Stimulated activated CD4-positive, alpha-beta T cell treated with anti-CD3 and anti-CD28 coated beads, Interleukin-1b, Interleukin-23, amount 100 ng/mL, for 4 hours (primary cell): ENCODE measurements at places on chromosomes 13 and 19.

GRCh38 chr13:64429691-64430090, 2800.4 kb downstream of the PCDH9 start:
- no peak for DNase-seq

- no peak for DNase-seq
Measured at GRCh38 chr13:92547266-92547665, 679.3 kb upstream of the GPC6 start.

DNA sequence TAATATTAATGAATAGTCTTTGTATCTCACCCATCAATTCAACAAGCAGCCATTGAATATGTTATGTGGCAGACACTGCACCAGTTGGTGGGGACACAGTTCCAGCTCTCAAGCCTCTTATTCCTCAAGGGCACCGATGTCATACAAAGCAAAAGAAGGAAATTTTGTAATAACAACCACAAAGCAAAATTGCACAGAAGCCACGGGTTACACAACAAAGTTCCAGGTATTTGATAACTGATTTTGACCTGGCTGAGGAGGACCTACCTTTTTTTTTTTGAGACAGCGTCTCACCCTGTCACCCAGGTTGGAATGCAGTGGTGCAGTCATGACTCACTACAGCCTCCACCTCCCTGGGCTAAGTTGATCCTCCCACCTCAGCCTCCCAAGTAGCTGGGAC, 266.7 kb downstream of the FOXO1 start:
- DNase-seq: no peak

- no peak for DNase-seq
Measured at GRCh38 chr13:93942016-93942415, 537.5 kb downstream of the DCT start.

DNA sequence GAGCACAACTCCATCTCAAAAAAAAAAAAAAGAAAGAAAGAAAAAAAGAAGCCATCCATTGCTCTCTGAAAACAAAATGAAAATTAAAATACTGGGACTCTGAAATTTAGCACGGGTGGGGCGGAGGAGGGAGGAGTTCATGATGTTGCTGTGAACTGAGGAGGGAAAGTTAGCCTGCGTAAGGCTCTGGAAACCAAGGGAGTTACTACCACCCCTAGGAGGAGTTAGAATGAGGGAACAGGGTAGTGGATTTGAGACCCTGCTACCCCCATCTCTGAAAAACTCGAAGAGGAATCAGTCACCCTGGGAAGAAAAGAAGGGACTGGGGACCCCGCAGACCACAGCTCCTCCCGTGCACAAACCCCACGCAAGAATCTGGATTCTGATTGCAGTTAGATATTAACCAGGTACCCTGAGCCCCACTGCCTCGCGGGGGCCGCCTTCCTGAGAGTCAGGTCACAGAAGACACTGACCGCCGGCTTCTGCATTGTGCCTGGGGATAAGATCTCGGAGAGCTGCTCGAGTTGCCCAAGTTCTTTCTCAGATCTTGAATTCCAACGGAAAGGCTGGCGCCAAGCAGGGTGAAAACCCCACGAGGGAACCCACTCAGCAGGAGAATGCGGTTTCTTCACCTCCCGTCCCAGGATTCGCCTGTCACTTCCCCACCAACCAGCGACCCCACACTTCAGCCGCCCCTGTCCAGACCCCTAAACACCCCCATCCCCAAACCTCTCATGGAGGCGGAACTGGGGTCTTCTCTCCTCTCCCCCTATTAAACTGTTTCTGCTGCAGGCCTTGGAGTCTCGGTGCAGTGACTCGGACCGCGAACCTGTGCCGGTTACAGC, 870 bp downstream of the ZNF442 start:
- DNase-seq: peak; percentile 2

DNA sequence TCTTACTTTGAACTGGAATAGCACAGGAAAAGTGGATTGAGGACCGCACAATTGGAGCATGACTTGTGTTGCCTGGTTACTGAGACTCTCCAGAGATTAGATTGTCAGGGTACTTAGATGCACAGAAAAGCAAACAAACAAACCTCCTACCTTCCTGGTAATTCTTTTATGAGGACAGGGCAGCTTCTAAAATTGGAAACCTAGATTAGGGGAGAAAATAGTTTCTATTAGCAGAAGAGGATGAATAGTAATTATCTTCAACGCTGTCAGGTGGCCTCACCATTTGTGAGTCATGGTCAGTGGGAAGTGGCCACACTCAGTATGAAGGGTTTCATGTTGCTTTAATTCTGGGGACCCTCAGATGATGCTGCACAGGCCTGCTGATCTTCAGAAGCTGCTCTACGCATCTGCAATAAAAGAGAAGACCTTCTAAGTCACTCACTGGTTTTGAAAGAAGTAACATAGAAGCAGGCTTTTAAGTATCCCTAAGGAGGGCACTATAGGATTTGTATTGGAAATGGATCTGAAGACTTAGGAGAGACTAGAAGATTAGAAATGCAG, 106.8 kb downstream of the LACC1 start:
- DNase-seq: no peak

- no peak for DNase-seq
Measured at GRCh38 chr13:91773591-91774227, 375.3 kb downstream of the GPC5 start.

DNA sequence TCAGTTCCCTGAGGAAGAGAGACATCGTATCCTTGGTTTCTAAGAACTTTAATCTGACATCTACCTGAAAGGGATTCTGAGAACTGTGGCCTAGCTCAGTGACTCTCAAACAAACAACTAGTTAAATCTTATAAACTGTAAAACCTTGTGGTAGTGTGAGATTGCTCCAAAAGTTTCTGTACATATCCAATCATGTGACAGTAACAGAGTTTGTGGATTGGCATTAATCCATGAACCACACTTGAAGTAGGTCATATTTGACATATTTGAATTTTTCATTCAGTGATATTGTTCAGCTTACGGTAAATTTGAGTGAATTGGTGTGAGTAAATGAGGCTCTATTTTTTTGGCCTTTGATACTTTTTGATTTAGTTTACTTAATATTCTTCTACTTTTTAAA, 15.0 kb downstream of the TDRD3 start:
- DNase-seq: no peak

GRCh38 chr19:54558339-54558738, 15.3 kb upstream of the LILRA2 start:
- no peak for DNase-seq

- DNase-seq: no peak
Measured at GRCh38 chr13:44224450-44225149, 149.0 kb upstream of the SERP2 start.

GRCh38 chr19:33609353-33609752, 12.4 kb upstream of the CHST8 start:
- no peak for DNase-seq

GRCh38 chr13:32528358-32528757, 10.2 kb downstream of the N4BP2L2 start:
- no peak for DNase-seq

DNA sequence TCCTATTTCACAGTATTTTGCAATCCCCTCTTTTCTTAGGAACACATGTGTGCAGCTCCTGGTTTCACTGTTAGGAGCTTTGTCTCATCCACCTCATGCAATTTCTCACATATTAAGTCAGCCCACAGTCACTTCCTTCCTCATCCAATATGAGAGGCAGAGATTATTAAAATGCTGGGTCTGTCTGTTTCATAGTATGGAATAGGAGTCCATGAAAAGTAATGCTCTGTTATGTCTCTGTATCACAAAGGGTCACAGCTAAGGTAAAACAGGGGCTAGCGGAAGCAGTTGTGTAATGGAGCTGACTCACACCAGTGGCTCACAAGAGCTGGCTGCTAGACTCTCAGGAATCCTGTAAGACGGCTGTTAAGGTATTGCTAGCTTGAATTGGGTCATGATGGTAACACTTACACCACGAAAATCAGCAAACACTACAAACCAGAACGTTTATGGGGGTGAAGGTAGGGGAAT, 216.5 kb downstream of the EFNB2 start:
- DNase-seq: no peak

DNA sequence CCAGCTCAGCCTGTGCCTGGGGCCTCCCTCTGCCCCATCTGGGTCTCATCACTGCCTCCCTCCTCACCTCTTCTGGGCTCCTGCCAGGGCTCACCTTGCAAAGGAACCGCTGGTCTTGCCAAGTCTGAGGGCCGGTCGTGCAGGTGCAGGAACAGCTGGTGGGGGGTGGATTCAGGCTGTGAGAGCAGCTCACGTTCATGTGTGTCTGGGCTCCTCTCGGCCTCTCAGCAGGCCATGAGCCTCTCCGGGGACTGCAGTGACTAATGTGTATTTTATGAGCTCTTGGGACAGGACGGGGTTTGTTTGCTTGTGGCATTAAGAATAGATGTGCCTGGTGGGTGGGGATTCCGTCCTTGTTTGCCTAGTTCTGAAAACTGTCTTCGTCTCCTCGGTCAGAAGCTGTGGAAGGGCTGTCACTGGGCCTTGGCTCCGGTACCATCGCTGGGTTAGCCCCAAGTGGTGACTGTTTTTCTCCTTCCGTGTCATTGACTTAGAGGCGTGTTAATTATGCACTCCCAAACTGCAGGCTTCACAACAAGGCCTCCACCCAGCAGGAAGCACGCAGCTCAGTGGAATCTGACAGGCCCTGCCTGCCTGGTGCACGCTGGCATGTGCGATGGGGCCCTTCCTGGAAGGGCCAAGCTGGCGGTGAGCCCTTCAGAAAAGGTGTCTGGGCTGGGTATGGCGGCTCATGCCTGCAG, 77.6 kb downstream of the KDM4B start:
- DNase-seq: no peak

- DNase-seq: no peak
Measured at GRCh38 chr19:51772977-51773376, 12.0 kb downstream of the FPR2 start.

DNA sequence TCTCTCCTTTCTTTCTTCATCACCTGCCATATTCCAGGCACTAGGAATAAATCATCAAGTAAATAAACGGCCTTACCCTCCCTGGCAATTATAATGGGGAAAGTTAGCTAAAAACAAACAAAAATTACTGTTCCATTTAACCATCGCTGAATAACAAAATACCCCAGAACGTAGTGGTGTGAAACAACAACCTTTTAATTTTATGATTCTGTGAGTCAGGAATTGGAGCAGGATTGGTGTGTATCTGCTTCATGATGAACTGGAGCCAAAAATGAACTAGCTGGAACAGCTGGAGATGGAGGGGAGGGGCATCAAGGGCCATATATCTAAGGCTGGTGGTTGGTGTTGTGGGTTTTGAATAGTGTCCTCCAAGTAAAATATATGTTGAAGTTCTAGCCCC, 3.7 kb upstream of the CADM4 start:
- no peak for DNase-seq

DNA sequence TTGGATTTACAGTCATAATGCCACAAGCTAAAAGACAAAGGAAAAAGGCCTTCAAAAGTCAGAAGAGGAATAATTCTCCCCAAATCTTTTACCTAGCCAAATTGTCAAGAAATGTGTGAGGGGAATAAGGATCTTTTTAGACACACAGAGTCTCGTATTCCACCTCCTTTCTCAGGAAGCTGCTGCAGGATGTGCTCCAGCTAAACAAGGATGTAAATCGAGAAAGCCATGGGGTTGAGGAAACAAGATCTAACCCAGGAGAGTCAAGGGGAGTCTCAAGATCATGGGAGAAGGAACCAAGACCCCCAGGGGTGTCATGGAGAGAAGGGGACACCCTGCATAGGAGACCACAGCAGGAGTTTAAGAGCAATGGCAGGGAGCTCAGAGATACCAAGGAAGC, 147.4 kb downstream of the KDM4B start:
- no peak for DNase-seq

GRCh38 chr13:108834193-108834592, 204.8 kb downstream of the MYO16 start:
- no peak for DNase-seq

DNA sequence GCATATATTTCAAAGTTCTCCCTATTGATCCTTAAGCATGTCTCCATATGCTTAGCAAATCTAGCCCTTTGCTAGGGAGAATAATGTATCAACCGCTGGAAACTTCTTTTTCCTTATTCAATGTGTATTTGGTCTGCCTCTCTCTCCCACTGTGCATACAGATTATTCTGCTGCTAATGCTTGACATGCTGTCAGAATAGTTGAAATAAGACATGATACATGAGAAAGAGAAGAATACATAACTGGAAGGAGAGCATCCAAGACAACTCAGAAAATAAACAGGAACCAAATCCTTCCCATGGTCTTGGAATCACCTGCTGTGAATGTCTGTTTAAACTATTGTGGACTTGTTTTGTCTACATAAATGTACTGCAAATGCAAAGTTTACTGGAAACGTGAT, 1103.0 kb downstream of the EFNB2 start:
- DNase-seq: no peak

DNA sequence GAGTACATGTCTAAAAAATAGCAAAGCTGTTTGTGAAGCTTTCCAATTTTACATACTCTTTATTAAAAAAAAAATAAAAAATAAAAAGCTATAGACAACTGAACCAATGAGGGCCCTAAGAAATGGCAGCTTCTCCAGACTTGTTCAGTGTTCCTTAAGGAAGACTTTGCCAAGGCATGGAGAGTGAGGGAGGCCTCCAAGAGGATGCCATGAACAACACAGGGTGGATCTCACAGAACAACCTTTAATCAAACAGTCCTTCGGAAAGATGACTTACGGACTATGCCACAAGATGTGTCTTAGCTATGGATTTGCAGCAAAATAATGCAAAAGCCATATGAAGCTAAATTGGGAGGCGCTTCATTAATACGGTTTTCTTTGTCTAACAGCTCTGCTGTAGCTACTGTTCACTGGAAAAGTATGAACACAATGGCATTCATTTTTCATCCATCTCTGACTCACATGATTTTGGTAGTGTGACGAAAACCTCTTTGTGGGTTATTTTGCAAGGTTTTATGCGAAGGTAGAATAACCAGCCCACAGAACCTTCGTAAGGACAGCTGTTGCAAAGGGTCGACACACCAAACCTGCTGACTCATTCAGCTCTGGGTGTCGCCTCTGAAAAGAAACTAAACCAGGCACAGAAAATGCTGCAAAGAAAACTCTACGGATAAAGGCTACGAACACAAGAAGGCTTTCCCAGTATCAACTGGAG, 27.7 kb downstream of the EFNB2 start:
- no peak for DNase-seq

DNA sequence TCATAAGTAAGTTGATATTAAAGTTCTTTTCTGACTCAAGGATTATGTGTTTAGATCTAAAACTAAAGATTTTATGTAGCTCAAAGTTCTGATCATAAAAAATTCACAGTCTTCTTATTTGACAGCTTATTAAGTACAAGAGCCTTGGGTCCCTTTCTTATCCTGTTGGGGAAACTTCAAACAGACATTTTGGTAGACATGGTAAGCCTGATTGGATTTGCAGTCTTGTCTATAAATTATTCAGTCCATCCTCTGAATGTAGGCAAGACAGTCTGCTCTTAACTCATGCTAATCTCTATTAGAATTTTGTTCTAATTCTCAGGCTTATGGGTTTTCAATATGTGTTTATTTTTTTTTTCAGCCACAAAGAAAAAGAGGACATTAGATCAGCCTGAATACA, 1718.7 kb upstream of the SLC10A2 start:
- no peak for DNase-seq

DNA sequence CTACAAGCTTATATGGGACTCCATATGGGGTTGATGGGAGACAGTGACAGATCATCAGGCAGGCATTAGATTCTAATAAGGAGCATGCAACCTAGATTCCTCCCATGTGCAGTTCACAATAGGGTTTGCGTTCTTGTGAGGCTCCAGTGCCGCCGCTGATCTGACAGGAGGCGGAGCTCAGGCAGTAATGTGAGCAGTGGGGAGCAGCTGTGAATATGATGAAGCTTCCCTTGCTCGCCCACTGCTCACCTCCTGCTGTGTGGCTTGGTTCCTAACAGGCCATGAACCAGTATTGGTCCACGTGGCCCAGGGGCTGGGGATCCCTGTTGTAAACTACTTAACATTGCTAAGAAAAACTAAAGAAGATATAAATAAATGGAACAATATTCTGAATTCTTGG, 378.4 kb downstream of the KCNRG start:
- no peak for DNase-seq
